T-cell (primary cell): ENCODE measurements at places on chromosomes 11 and 22.

DNA sequence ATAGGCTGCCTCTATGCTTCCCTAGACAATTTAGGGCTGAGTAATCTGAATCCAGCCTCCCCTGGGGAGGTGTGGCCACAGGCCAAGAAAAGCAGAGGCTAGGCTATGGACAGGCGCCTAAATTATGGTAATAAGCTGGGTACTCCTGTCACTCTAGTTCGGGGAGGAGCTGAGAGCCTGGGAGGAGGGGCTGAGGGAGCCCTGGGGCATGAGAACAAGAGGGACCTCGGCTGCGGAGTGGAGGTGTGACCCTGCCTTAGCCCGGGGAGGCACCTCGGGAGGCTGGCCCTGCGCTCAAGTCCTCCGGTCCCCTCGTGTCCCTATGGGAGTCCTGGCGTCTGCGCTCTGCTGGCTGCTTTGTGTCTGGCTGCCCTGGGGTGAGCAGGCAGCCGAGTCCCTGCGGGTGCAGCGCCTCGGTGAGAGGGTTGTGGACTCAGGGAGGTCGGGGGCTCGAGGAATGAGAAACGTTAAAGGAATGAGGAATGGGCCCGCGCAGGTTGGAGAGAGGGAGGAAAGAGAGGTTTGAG is at the start of gene OTOG:
Gene OTOG (plus strand): TSS at position 209 of the 527 bp plus-strand sequence. CDS start 114 bp downstream, at position 323.
- no peak for DNase-seq

GRCh38 chr11:131966667-131967066 is 596.3 kb downstream of the NTM start:
- DNase-seq = no peak

DNA sequence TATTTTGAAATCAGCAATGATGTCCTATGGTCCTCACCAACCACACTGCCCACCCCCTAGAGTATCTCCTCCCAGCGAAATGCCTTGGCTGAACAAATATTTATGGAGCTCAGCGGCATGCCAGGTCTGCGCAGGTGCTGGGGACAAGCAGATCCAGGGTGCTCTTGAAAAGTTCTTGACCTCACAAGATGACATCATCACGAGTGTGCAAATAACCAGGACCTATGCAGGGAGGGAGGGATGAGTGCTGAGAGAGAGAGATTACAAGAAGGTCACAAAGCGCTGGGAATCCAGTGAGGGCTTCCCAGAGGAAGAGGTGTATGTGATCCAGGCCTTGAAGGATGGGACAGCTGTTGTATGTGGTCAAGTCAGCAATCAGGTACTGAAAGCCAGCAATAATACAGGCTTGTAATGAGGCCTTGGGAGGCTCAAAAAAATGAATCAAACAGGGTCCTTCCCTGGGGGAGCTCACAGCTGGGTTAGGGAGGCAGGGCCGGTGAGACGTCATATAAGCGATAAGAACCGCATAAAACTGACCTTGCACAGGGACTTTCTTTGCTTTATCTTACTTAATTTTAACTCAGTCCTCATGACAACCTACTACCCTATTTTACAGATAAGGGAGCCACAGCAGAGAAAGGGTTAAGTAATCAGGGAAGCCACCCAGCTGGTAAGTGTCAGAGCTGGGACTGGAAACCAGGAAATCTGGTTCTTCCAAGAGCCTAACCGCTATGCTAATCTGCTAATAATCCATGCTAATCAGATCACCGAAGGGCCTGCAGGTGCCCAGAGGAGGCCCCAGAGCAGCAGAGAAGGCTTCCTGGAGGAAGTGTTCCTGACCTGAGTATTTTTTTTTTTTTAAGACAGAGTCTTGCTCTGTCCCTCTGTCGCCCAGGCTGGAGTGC is 8.2 kb downstream of the ARRB1 start:
- no peak for DNase-seq

DNA sequence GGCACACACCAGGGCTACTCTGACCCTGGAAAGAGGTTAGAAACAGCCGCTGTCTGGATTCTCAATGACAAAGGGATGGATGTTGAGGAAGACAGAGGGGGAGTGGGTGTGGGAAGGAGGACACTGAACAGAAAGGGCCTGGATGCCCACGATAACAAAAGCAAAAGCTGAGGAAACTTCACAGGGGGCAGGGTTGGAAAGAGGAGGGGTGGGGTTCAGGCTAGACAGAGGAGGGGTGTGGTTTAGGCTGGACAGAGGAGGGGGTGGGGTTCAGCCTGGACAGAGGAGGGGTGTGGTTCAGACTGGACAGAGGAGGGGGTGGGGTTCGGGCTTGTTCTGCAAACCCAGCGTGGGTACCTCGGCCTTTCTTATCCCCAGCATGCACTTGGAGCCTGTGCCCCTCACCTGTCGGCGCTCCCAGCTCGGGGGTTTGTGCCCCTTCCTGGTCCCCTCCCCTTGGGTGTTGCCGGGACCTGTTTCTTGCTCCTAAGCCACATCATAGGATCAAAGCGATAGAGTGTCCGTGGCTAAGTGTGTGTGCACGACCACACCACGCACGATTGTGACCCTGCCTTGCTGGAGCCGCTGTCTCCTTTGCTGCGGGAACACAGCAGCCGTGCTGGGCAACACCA is 75.6 kb downstream of the BRD1 start:
- DNase-seq = no peak

GRCh38 chr11:35173011-35173511 is 34.1 kb downstream of the CD44 start:
- DNase-seq = no peak
